ENCODE measurements at places on chromosomes 4 and X.

DNA sequence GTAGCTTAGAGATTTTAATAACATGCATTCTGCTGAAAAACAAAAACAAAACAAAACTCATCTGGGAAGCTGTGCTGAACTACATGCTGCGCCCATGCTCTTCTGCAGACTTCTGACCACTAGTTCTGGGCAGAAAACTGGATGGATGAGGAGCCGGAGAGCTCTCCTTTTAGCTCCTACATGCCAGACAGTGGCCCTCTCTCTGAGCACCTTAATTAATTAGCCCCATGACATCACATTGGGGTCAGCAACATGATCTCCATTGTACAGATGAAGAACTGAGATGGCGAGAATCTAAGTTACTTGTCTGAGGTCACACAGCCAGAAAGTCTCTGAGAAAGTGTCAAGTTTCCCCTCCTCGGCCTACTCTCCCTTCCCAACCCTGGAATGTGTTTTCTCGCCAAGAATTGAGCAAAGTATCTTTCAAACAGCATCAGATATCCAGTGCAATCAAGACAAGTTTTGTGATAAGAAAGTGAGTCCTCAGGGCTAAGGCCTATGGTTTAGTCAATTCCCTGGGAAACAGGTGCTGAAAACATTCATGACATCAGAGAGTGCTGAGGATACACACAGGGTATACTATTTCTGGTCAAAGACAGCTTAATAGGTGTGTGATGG, 21.6 kb downstream of the SCD5 start:
- no peak for DNase-seq

- no peak for DNase-seq
Measured at GRCh38 chr4:176638992-176639391, 153.7 kb downstream of the VEGFC start.

- DNase-seq: peak; percentile 35
Measured at GRCh38 chrX:39725928-39726619, 371.7 kb downstream of the BCOR start.

- no peak for DNase-seq
Measured at GRCh38 chr4:23423540-23423939, 466.3 kb downstream of the PPARGC1A start.

GRCh38 chr4:72243641-72244040, 211.8 kb downstream of the NPFFR2 start:
- no peak for DNase-seq

GRCh38 chrX:19347916-19348315, 4.2 kb downstream of the PDHA1 start:
- DNase-seq: no peak

DNA sequence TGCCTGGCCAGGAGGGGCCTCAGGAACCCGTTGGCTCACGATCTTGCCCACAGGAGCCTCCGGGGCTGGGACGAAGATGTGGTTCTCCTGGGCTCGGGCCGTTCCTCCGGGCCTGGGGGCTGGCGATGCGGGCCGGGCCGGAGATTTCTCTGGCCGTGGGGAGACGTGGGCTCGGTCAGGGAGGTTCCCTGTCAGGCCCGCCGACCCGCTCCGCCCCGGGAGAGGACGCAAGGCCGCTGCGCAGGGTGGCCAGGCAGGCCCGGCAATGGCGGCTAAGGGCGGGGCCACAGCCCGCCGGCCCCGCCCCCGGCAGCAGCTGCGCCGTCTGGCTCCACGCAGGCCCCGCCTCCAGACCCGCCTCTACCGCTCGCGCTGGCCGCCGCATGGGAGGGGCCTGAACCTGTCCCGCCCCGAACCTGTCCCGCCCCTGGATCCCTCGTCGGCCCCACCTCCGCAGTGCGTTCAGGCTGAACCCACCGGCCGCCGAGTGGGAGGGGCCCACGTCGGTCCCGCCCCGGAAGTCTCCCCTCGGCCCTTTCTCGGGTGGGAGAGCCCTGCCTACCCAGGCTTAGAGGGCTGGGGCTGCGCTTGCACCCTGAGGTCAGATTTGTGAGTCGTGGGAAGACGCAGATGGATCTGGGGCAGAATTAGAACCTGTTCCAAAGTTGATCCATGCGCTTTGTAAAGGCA, at the start of gene FAM3A:
Gene FAM3A (minus strand): TSS at position 267 of the 690 bp plus-strand sequence. CDS start 460 bp downstream, outside the sequence.
- peak; percentile 95 for DNase-seq

GRCh38 chr4:83662204-83662603, 126.3 kb downstream of the GPAT3 start:
- no peak for DNase-seq

- DNase-seq: no peak
Measured at GRCh38 chrX:151031391-151031975, 48.3 kb downstream of the HMGB3 start.

GRCh38 chrX:37425370-37425769, 76.2 kb downstream of the PRRG1 start:
- peak; percentile 19 for DNase-seq

DNA sequence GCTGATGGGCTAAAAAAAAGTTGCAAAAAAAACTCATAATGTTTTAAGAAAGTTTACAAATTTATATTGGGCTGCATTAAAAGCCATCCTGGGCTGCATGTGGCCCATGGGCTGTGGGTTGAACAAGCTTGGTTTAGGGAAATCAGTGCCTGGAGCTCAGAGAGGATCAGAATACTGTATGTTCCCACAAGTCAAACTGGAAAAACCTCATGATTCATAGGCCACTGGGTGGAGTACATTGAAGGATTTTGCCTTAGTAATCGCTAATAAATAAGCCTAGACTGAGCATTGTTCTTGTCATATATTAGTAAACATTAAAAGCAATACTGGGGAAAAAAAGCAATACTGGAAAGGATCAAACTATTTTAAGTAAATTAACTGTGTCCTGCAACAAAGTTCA, 246.3 kb upstream of the TAPT1 start:
- no peak for DNase-seq

DNA sequence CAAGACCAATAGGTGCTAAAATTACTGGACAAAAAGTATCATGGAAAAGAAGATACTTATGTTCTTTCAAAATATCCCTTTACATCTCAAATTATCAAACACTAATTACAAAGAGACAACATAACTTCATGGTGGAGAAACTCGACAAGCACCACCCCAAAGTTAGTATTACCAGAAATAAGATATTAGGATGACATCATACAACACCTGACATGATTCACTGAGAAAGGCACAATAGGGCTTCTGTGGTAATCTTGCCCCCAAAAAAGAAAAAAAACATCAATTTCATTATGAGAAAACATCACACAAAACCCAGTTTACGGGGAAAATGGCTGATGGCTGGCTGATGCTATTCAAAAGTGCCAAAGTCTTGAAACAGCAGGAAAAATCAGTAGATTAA, 1781.7 kb upstream of the PCDH10 start:
- DNase-seq: no peak

GRCh38 chr4:70405765-70406164, 8.0 kb downstream of the OPRPN start:
- DNase-seq: no peak

GRCh38 chrX:29662759-29663503, 552.4 kb upstream of the MAGEB2 start:
- DNase-seq: peak; percentile 17

GRCh38 chrX:47321386-47321785, 49.0 kb upstream of the ZNF157 start:
- DNase-seq: peak; percentile 87

- no peak for DNase-seq
Measured at GRCh38 chr4:99950913-99951254, 809 bp upstream of the H2AZ1 start.

DNA sequence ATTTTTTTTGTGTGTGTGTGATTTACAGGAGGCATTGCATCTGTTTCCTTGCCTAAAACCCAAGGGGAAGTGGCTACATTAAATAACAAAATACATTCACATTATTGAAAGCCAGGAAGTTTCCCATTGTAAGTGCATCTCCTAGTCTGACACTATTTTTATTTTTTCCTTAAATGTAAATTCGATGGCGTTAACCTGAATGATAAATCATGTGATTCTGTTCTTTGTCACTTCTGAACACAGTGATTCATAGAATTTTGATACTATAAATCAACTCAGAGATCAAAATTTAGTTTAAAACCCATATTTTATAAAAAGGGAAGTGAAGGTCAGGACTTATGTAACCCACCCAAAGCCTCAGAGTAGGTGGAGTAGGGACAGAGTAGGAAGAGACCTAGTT, 258.1 kb downstream of the GABRG1 start:
- no peak for DNase-seq

- DNase-seq: peak; percentile 38
Measured at GRCh38 chr4:151541389-151542071, 132.6 kb downstream of the FHIP1A start.

DNA sequence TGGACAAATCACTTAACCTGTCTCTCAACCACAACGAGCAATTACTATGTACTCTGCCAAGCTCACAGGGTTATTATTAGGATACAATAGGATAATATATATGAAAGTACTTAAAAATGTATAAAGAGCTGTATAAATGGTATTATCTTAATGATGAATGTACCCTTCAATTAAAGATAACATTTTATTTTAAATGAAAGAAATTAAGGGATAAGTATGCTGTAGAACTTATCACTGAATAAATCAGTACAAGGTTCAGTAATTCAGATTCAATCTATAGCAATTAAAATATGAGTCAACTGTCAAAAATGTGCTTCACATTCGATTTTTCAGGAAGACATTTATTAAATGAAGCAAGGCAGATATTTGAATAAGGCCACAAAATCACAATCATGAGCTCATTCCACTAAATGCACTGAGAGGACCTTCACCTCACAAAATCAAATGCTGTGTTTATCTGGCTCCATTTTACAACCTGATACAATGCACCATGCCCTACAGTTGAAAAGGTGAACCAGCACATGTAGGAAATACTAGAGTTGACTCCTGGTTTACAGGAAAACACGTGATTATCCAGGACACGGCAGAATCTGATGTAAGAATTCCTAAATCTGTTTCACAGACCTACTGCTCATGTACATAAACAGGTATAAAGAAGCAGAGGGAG, 4.4 kb downstream of the LRCH2 start:
- DNase-seq: no peak

GRCh38 chrX:13752646-13753045, 18.1 kb downstream of the OFD1 start:
- peak; percentile 62 for DNase-seq

- DNase-seq: no peak
Measured at GRCh38 chr4:79241846-79242245, 84.0 kb downstream of the NAA11 start.
